Transverse colon (tissue), 4 donors: ENCODE measurements at places on chromosomes 13 and 19. TPM values are rescaled to one million over a fixed set of nuclear protein-coding genes. Genes with fewer than 3 reads are reported as not detected.

DNA sequence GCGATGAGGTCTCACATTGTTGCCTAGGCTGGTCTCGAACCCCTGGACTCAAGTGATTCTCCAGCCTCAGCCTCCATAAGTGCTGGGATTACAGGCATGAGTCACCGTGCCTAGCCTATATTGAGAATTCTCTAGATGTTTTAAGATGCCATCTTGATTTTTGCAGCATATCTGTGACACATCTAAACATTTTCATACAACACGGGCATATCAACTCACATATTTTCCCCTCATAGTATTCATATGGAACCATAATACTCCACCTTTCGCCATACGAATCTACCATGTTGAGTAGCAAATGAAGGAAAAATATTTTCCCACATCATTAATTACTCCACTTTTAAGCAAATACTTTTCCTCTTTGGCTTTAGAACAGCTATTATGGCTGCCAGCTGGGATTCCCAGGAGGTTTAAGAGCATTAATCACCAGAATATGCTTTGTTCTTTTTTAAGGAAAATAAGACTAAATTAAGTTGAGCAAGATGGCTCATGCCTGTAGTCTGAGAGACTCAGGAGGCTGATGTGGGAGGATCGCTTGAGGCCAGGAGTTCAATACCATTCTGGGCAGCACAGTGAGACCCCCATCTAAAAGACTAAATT lies 56.9 kb upstream of the GTF2F2 start:
- no peak for DNase-seq

GRCh38 chr13:20411638-20412342 lies 113.9 kb downstream of the CRYL1 start:
- no peak for DNase-seq

IL4I1 gene
- total RNA-seq: 2.1 TPM

VRK3 gene
- total RNA-seq: 66.1 TPM

GRCh38 chr19:39499932-39500331 lies 1.2 kb downstream of the DLL3 start:
- no peak for DNase-seq

- no peak for DNase-seq
Measured at GRCh38 chr13:98371516-98372023, 194.5 kb upstream of the RNF113B start.

ARHGAP45 gene
- total RNA-seq: 10.0 TPM

- DNase-seq: no peak
Measured at GRCh38 chr13:98810746-98811145, 58.3 kb upstream of the SLC15A1 start.

DNA sequence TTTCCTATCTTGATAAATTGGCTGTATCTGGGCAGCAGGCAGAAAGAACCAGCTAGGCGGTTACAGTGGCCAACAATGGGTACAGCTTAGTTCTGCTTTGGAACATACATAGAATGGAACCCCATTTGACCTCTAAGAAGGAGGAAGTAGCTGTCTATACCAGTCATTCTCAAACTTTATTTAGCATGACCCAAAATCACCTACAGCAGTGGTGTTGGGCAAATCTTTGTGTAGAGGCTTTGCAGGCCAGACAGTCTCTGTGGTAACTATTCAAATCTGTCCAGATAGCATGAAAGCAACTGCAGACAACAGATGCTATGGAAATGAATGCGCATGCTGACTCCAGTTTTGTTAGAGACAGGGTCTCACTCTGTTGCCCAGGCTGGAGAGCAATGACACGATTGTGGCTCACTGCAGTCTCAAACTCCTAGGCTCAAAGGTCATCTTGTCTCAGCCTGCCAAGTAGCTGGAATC lies 12.0 kb upstream of the KCNC3 start:
- no peak for DNase-seq

DNA sequence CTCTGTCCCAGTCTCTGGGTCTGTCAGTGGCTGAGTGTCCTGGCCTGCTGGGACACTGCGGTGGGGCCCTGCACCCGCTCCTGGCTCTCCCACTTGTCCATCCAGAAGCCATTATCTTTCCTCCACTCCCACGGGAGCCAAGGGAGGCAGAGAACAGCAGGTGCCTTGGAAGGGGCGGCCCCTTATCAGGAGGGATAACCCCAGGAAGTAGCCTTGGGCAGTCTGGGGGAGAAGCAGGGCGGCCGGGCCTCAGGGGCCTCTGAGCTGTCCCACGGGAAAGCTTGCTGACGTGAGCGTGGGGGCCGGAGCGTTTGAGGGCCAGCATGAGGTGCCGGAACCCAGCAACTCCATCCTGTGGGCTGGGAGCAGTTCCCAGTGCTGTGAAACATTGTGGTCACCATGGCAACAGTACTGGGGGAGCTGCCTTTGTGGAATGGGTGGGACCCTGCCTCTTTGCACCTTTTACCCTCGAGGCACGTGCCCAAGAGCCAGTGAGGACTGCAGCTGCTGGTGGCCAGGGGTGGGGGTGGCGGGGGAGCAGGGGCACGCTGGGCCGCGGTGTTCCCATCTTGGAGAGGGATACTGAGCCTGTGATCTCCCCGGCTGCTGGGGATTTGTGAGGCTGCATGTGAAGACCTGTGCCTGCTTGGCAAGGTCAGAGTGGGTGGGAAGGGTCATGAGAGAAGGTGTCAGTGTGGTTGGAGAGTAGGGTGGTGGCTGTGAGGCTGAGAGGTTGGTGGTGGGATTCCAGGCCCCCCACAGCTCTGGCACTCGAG lies 20.9 kb downstream of the KLHL26 start:
- no peak for DNase-seq

- DNase-seq: no peak
Measured at GRCh38 chr19:17328517-17329365, 5.9 kb downstream of the ANO8 start.

ELSPBP1 gene
- total RNA-seq: not detected

ZSCAN18 gene
- total RNA-seq: 47.9 TPM

DNA sequence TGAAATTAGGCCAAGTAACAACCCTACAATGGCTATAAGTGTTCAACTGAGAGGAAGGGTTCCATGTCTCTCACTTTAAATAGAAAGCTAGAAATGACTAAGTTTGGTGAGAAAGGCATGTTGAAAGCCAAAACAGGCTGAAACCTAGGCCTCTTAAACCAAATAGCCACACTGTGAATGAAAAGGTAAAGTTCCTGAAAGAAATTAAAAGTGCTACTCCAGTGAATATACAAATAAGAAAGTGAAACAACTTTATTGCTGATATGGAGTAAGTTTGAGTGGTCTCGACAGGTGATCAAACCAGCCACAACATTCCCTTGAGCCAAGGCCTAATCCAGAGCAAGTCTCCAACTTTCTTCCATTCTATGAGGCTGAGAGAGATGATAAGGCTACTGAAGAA lies 209.6 kb downstream of the KLF12 start:
- no peak for DNase-seq

- DNase-seq: no peak
Measured at GRCh38 chr19:43332058-43332922, 21.2 kb upstream of the CD177 start.

DNA sequence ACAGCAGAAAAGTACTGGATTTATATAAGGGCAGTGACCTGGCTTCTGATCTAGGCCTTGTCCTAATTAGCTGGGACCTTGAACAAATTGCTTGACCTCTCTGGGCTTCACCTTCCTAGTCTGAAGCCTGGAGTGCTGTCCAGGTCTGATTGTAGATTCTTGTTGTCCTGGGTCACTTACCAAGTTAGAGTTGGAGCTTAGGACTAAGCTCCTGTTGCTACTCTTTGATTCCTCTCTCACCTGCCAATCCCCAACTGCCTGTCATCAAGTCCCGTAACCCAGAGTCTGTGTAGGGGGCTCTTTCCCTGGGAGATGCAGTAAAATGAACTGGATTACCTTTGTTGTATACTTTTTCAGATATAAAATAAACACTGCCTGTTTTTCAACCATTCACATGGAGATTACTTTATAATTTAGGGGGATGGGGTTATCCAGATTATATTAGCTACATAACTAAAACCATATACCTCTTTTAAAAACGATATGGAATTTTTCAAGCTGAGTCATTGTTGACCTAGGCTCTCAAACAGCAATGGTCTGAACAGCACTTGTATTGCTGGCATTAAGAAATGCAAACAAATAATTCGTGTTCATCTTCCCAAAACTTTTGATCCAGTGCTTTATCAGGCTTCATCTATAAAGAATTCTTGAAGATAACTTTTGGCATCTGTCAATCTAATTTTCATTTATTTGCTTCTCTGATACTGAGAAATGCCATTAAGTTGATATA lies 5.8 kb downstream of the ARHGAP35 start:
- DNase-seq: no peak

- DNase-seq: no peak
Measured at GRCh38 chr13:24149246-24150032, 11.1 kb upstream of the SPATA13 start.

GRCh38 chr19:41307954-41308449 lies 2.0 kb upstream of the CCDC97 start:
- DNase-seq: no peak

DNA sequence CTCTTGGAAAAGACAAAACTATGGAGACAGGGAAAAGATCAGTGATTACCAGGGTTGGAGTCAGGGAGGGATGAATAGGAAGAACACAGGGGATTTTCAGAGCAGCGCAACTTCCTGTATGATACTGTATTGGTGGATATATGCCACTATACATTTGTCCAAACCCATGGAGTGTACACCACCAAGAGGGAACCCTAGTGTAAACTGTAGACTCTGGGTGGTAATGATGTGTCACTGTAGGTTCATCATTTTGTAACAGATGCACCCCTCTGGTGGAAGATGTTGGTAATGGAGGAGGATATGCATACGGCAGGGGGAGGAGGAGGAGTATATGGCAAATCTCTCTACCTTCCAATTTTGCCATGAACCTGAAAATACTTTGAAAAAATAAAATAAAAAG lies 68.1 kb downstream of the UFM1 start:
- no peak for DNase-seq

ARHGAP33 gene
- 70.3 TPM for total RNA-seq

DNA sequence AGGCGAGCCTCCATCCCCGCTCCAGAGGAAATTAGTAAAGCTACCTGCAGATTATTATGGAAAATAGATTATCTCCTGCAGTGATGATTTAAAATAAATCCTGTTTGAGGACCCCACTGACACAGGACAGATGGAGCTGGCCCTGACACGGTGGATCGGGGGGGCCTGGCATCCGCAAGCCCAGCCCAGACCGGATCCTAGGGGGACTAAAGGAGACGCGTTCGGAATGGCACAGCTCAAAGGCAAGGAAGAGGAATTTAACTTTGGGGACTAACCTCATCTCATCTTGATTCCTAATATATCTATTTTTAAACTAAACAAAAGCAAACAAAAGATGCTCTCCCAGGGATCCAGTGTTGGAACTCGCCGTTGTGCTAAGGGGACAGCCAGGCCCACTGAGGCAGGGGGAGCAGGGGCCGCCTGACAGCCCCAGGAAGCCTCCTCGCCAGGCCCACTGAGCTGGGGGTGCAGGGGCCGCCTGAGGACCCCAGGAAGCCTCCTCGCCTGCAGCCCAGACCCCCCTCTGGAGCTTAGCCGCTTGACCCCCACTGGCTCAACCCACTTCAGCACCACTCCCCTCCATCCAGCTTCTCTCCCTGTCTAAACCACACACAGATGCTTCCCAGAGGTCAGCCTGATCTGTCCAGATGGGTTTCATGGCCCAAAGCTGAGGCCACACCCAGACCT lies 78.6 kb downstream of the SPACA7 start:
- DNase-seq: no peak

OLFM2 gene
- total RNA-seq: not detected

- no peak for DNase-seq
Measured at GRCh38 chr13:48496271-48497161, 36.4 kb downstream of the RCBTB2 start.

DNA sequence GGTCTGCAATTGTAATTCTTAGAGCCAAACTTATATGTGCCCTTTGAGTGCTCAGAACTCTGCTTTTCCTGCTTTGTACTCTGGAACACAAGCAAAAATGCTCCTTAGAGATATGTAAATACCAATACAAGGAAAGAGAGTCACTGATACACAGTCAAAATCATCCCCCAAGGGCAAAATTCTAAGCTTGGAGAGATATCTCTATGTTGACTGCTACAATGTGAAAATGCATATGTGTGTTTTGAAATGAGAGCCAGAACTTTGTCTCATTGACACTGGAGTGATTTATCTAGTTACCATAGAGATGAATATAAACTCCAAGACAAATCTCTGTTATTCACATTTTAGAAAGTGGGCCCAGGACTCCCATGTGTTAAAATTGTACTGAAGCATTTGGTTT lies 494.8 kb upstream of the SLITRK1 start:
- DNase-seq: no peak

DNA sequence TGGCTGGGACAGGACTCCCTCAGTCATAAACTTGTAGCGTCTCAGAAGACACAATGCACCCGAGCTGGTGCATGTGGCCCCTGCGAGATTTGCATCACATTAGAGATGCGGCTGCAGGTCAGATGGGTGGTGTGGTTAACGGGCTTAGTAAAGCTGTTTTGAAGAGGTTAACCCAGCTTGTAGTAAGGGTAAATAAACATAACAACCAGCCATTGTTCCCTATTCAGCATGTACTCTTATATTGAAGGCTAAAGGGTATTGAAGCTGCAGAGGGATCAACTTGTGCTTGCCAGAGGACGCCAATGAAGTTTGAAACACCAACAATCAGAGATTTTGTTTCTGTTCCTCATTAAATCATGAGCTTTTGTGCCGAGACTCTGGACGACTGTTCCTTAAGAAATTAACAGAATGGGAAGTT lies 79.4 kb downstream of the ZIC5 start:
- no peak for DNase-seq

DNA sequence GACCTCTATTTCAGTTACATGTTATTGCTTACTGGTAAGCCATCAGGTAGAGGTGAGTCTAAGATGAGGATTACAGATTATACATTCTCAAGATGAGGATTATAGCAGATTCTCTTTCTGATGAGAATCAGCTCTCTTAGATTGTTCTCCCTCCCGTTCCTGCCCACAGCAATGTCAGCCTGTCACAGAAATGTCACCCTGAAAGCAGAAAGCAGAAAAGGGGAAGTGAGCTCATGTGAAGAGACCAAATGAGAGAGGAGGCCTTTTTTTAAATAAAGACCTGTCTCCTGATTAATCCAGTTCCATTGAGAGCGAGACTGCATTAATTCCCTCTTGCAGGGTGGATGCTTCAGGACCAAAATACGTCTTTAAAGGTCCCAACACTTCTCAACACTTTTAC lies 445.6 kb downstream of the KCTD12 start:
- no peak for DNase-seq

ZNF253 gene
- total RNA-seq: 10.2 TPM

SMIM17 gene
- total RNA-seq: not detected

DNA sequence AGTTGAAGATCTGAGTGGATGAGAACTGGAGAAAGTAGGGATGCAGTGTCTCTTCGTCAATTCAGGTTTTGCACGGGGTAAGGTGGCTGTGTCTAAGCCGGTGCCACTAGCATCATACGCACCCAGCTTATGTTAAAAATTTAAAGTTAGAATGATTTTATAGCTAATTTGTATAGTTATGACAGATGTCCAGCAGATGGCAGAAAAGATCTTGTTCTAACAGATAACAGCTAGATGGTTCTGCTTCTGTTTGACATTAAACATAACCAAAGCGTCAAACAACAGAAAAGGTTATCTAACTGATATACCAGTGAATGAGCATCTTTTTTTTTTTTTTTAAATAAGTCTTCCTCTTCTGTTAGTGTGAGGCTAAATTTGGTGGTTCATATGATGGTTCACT lies 18.8 kb upstream of the EDDM13 start:
- DNase-seq: no peak

- DNase-seq: no peak
Measured at GRCh38 chr13:50388481-50388880, 373.2 kb downstream of the KCNRG start.

NKG7 gene
- total RNA-seq: not detected

HCST gene
- total RNA-seq: not detected
